ENCODE measurements at places on chromosomes 2 and 18.

GRCh38 chr2:54114936-54115283 is 505 bp upstream of the ACYP2 start:
- peak overlapping the region; percentile 71 for H3K27ac ChIP-seq
- DNase-seq, result no peak
- peak overlapping the region; percentile 86 for H3K4me3 ChIP-seq
- H3K36me3 ChIP-seq, result no peaks in the 10 kb centered on the region
- peaks cover 4% of the 10 kb centered on the region for H3K4me1 ChIP-seq

DNA sequence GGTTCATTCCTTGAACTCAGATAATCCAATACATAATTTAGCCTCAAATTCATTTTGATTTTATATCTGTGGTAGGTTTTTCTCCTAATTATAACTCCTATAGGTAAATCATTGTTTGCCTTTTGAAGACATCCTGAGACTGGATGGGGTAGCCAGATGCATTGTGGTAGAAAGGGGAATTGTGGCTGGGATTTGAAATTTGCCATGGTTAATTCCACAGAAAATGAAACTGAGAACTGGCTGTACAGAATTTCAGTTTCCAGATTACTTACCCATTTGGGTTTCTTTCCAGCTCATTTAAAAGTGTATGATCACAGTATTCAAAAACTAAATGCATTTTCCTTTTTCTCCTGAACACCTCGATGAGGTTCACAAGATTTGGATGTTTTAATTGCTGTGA is 18.2 kb downstream of the CDKL4 start:
- H3K27me3 ChIP-seq, result no peaks in the 10 kb centered on the region
- H3K27ac ChIP-seq, result no peak overlapping the region
- no peaks in the 10 kb centered on the region for H3K36me3 ChIP-seq
- H3K4me1 ChIP-seq, result no peaks in the 10 kb centered on the region

DNA sequence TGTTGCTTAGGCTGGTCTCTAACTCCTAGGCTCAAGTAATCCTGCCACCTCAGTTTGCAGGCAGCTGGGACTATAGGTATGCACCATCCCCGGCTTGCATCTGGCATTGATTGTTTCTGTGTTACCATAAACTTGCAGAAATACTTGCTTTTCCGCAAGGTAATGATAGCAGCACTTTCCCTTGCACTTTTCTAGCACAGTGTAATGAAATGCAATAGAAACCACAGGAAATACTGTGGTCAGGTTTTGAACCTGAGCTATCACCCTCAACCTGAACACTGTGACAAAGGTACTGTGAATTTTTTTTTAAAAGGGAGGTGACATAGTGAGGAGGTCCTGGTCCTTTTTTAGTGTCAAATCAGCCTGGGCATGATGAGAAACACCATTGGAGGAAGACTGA is 38.3 kb downstream of the DHRS9 start:
- no peak overlapping the region for H3K4me3 ChIP-seq
- H3K4me1 ChIP-seq, result no peaks in the 10 kb centered on the region
- no peak for DNase-seq

GRCh38 chr2:88829607-88830463 is 138.4 kb downstream of the RPIA start:
- no peaks in the 10 kb centered on the region for H3K4me1 ChIP-seq
- no peaks in the 10 kb centered on the region for H3K36me3 ChIP-seq
- H3K27me3 ChIP-seq, result no peaks in the 10 kb centered on the region

- DNase-seq, result no peak
- H3K4me3 ChIP-seq, result no peak overlapping the region
- H3K36me3 ChIP-seq, result no peaks in the 10 kb centered on the region
- H3K4me1 ChIP-seq, result no peaks in the 10 kb centered on the region
- H3K27ac ChIP-seq, result no peak overlapping the region
These were observed 124.1 kb downstream of the KIAA1328 start for GRCh38 chr18:36953047-36953446.

GRCh38 chr2:28558918-28559317 is 63.1 kb downstream of the PLB1 start:
- H3K4me1 ChIP-seq, result no peaks in the 10 kb centered on the region
- H3K36me3 ChIP-seq, result no peaks in the 10 kb centered on the region
- H3K27ac ChIP-seq, result no peak overlapping the region
- DNase-seq, result no peak
- no peak overlapping the region for H3K4me3 ChIP-seq

DNA sequence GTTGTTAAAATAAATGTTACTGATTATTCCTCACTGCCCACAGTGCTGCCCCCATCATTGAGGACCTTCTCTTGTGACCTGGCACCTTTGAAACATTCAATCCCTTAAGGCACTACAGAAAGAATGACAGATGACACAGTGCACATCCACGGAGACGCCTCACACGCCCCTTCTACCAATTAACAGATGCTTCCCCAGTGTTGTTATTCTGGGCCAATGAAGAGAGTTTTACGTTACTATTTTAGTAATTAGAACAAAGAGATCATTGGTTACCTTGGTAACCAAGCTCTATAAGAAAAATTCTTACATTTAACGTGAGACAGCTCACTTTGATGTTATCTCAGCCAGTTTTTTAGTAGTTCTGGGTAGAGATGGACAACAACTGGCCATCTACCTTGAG is 152.0 kb downstream of the ZNF236 start:
- peaks cover 11% of the 10 kb centered on the region for H3K36me3 ChIP-seq
- no peak overlapping the region for H3K27ac ChIP-seq
- no peaks in the 10 kb centered on the region for H3K4me1 ChIP-seq
- no peak for DNase-seq
- H3K4me3 ChIP-seq, result no peak overlapping the region

DNA sequence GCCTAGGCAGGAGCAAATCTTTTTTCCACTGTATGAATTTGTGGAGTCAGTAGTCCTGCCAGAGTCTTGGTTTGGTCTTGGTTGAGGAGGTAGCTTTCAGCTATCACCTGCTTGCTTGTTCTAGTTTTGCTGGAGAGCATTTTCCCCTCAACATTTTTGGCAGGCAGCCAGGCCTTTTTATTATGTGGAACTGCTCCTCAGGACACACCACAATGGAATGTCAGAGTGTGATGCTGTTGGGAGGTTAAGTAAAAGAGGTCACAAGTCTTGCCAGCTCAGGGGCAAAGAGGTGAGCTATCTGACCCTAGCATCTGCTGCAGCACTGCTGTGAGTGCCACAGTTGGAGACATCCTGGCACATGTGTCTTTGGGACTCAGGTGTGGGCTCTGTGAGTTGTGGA is 258.0 kb downstream of the CNTNAP5 start:
- no peaks in the 10 kb centered on the region for H3K36me3 ChIP-seq
- H3K4me3 ChIP-seq, result no peak overlapping the region
- H3K27ac ChIP-seq, result no peak overlapping the region
- no peaks in the 10 kb centered on the region for H3K4me1 ChIP-seq
- H3K27me3 ChIP-seq, result no peaks in the 10 kb centered on the region
- peak; percentile 72 for DNase-seq

- peaks cover 3% of the 10 kb centered on the region for H3K4me1 ChIP-seq
- DNase-seq, result no peak
- H3K4me3 ChIP-seq, result no peak overlapping the region
- no peaks in the 10 kb centered on the region for H3K36me3 ChIP-seq
- no peak overlapping the region for H3K27ac ChIP-seq
- H3K27me3 ChIP-seq, result no peaks in the 10 kb centered on the region
These were observed 61.8 kb upstream of the ARL4C start for GRCh38 chr2:234558642-234559041.

GRCh38 chr2:27651056-27651455 is 12.4 kb downstream of the SUPT7L start:
- no peak overlapping the region for H3K4me3 ChIP-seq
- DNase-seq, result no peak
- H3K4me1 ChIP-seq, result peaks cover 9% of the 10 kb centered on the region
- no peaks in the 10 kb centered on the region for H3K27me3 ChIP-seq

- H3K4me3 ChIP-seq, result no peak overlapping the region
- H3K27ac ChIP-seq, result no peak overlapping the region
- no peaks in the 10 kb centered on the region for H3K4me1 ChIP-seq
- H3K36me3 ChIP-seq, result peaks cover 51% of the 10 kb centered on the region
- DNase-seq, result no peak
These were observed 38.6 kb downstream of the THADA start for GRCh38 chr2:43557196-43557595.

DNA sequence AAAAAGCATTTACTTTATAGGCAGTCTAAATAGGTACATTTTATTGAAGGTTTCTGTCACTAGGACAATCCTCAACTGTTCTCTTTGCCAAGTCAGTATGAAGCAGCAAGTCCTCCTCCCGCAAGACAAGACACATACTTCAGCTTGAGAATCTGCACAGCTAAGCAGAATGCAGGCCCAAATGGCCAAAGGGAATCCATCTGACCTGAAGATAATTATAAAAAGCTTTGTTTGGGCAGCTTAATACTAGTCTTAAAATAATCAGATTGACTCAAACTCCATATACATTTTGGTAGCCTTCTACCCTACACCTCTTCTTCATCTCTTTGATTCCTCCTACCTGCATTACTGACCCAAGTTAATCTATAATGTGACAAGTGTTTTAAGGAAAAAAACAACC is 1.8 kb downstream of the LANCL1 start:
- H3K27ac ChIP-seq, result no peak overlapping the region
- DNase-seq, result no peak
- H3K4me1 ChIP-seq, result peaks cover 4% of the 10 kb centered on the region
- H3K4me3 ChIP-seq, result no peak overlapping the region
- peaks cover 40% of the 10 kb centered on the region for H3K36me3 ChIP-seq
- no peaks in the 10 kb centered on the region for H3K27me3 ChIP-seq

DNA sequence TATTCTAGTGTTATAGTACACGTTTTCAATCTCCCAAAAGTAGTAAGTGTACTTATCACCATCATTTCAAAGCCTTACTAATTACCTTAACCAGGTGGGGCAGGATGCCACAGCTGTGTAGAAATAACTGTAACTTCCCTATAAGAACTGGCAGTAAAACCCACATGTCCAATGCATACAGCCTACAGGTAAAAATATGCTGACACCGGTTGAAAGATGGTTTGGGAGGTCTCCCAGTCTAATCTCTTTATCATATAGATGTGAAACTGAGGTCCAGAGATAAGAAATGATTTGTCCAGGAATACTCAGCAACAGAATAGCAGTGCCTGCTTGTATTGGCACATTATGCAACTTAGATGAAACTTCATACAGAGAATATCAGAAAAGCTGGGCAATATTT is 322.9 kb downstream of the BCL11A start:
- H3K27ac ChIP-seq, result no peak overlapping the region
- H3K4me1 ChIP-seq, result no peaks in the 10 kb centered on the region

- H3K4me3 ChIP-seq, result no peak overlapping the region
- peaks cover 11% of the 10 kb centered on the region for H3K4me1 ChIP-seq
- H3K36me3 ChIP-seq, result no peaks in the 10 kb centered on the region
- no peak for DNase-seq
These were observed 801.2 kb upstream of the PIK3C3 start for GRCh38 chr18:41153871-41154270.

- H3K36me3 ChIP-seq, result no peaks in the 10 kb centered on the region
- H3K27me3 ChIP-seq, result no peaks in the 10 kb centered on the region
- no peak for DNase-seq
- no peaks in the 10 kb centered on the region for H3K4me1 ChIP-seq
- H3K27ac ChIP-seq, result no peak overlapping the region
These were observed 29.5 kb downstream of the COL5A2 start for GRCh38 chr2:189150033-189150432.

DNA sequence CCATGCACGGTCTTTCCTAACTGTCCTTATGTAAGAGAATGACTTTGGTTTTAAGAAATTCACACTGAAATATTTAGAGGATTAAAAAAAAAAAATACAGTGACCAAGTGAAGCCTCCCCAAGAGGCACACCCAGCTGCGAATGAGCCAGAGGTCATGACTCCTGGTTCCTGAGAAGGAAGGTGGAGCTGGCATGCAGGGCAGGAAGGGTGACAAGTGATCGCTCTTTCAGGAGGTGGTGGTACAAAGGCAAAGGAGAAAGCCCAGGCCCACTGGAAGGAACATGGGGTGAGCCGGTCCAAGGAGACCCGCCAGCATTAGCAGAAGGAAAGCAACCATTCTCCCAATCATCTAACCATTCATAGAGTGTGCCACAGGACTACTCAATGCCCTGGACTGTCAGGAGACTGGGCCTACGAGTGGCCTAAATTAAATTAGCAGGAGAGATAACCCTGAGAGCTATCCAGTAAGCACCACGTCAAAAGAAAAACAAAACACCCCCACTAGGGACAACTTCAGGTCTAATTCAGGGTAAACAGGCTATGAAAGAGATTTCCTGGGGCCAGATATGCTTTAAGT is 7.8 kb downstream of the INO80C start:
- no peak overlapping the region for H3K4me3 ChIP-seq
- no peaks in the 10 kb centered on the region for H3K27me3 ChIP-seq
- no peak overlapping the region for H3K27ac ChIP-seq
- H3K4me1 ChIP-seq, result peaks cover 8% of the 10 kb centered on the region

DNA sequence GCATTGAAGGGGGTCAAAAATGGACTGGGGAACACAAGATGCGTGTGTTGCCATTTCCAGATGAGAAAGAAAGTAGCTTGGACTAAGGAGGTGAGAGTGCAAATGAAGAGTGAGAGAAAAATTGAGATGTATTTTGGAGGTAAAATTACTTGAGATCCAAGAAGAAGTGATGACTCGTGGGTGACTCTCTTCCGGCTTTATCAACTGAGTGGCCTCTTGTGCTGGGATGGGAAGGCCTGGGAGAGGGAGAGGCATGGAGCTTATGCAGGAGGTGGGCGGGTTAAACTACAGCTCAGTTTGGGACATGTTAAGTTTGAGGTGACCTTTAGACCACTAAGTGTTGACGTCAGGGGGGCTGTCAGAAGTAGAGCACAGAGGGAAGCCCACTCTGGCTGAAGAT is 34.9 kb downstream of the SULT1C2 start:
- no peaks in the 10 kb centered on the region for H3K27me3 ChIP-seq
- H3K4me3 ChIP-seq, result no peak overlapping the region
- H3K4me1 ChIP-seq, result peaks cover 4% of the 10 kb centered on the region
- no peak overlapping the region for H3K27ac ChIP-seq
- no peaks in the 10 kb centered on the region for H3K36me3 ChIP-seq

DNA sequence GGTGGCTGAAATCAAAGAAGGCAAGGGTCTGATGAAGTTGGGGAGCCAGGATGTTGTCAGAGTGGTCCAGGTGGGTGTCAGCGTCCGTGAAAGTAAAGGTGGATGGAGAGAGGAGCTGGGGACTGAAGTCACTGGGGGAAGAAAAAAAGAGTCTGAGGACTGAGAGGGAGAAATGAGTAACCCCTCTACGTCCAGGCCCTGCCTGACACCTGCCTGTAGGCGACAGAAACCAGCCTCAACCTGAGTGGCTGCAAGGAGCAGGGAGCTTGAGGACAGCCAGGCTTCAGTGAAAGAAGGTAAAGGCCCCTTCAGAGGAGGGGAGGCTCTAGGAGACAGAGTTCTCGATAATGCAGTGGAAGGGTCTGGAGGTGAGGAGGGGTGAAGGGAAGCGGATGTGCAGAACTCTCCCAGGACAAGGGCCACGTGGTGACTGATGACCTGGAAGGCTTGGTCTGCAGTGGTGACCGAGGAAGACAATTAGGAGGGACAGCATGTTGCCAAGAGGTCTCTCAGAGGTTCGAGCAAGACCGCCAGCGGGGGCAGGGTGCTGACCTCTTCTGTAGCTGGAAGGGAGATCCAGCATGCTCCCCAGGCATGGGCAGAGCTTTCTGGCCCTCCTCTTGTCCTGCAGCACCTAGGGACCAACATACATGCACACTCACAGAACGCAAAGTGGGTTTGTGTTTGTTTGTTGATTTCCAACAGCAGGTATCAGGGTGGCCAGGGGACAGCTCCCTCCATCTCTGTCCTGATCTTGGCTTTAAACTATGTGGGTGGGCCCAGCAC is 86.6 kb upstream of the TMEM247 start:
- H3K4me3 ChIP-seq, result no peak overlapping the region
- H3K27me3 ChIP-seq, result no peaks in the 10 kb centered on the region
- H3K27ac ChIP-seq, result no peak overlapping the region
- no peaks in the 10 kb centered on the region for H3K4me1 ChIP-seq
- DNase-seq, result no peak
